ENCODE measurements at places on chromosomes 6 and 20. TPM values are rescaled to one million over a fixed set of nuclear protein-coding genes. Genes with fewer than 3 reads are reported as not detected.

C20orf141 gene
- polyA plus RNA-seq, result not detected

RPN2 gene
- polyA plus RNA-seq, result 215 TPM

C6orf52 gene
- polyA plus RNA-seq, result 1.9 TPM

MYBL2 gene
- 0.10 TPM for polyA plus RNA-seq

BPIFA1 gene
- polyA plus RNA-seq, result not detected

ASIP gene
- not detected for polyA plus RNA-seq

TTBK1 gene
- not detected for polyA plus RNA-seq

ZC2HC1B gene
- polyA plus RNA-seq, result not detected

HLA-DOA gene
- polyA plus RNA-seq, result 9.1 TPM

CTCFL gene
- polyA plus RNA-seq, result not detected

C20orf96 gene
- 9.3 TPM for polyA plus RNA-seq

GNMT gene
- polyA plus RNA-seq, result 0.17 TPM

- H3K27ac ChIP-seq, result no peak overlapping the region
- no peaks in the 10 kb centered on the region for H3K4me1 ChIP-seq
- H3K36me3 ChIP-seq, result no peaks in the 10 kb centered on the region
- no peaks in the 10 kb centered on the region for H3K27me3 ChIP-seq
Measured at GRCh38 chr20:8221887-8222419, 89.9 kb downstream of the PLCB1 start.

DNA sequence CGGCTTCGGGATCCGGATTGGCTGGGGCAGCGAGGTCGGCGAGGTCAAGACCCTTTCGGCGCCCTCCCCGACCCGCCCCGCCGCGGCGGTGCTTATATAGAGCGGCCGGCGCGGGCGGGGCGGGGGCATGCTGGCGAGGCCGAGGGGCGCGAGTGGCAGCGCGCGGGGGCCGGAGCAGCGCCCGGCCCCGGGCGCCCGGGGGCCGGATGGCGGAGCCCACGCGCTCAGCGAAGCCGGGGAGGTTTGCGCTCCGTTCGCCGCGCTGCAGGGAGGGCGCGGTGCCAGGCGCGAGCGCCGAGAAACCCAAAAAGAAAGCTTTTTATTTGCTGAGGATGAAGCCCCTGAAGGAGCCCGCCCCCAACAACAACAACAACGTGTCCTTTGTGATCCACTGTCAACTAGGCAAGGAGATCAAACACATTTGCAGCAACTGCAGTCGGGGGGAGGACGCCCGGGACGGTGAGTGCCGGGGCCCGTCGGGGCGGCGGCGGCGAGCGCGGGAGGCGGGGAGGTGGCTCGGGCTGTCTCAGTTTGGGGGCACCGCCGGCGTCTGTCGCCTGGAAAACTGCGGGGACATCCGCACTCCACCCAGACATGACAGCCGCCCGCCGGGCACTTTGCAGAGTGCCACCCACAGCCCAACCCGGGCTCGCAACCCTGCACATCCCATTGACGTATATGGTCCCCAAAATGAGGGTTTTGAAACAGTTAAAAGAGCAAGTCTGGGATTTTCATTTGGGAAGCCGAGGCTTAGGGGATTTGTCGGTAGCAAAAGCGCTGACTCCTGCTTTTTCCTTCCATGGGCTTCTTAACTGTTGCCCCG is 297.3 kb downstream of the PHACTR1 start:
- no peak for DNase-seq
- no peaks in the 10 kb centered on the region for H3K36me3 ChIP-seq

GRCh38 chr6:157143890-157144798 is 179.2 kb downstream of the TMEM242 start:
- H3K4me3 ChIP-seq, result no peak overlapping the region
- H3K27me3 ChIP-seq, result no peaks in the 10 kb centered on the region
- peaks cover 32% of the 10 kb centered on the region for H3K36me3 ChIP-seq
- no peaks in the 10 kb centered on the region for H3K4me1 ChIP-seq

GRCh38 chr20:34403908-34404307 is 40.8 kb downstream of the ITCH start:
- no peaks in the 10 kb centered on the region for H3K27me3 ChIP-seq
- H3K4me3 ChIP-seq, result no peak overlapping the region
- peaks cover 12% of the 10 kb centered on the region for H3K4me1 ChIP-seq
- peaks cover 61% of the 10 kb centered on the region for H3K36me3 ChIP-seq

- DNase-seq, result no peak
- H3K36me3 ChIP-seq, result no peaks in the 10 kb centered on the region
- no peak overlapping the region for H3K27ac ChIP-seq
- H3K4me1 ChIP-seq, result no peaks in the 10 kb centered on the region
Measured at GRCh38 chr6:122286512-122286911, 112.9 kb upstream of the HSF2 start.

DNA sequence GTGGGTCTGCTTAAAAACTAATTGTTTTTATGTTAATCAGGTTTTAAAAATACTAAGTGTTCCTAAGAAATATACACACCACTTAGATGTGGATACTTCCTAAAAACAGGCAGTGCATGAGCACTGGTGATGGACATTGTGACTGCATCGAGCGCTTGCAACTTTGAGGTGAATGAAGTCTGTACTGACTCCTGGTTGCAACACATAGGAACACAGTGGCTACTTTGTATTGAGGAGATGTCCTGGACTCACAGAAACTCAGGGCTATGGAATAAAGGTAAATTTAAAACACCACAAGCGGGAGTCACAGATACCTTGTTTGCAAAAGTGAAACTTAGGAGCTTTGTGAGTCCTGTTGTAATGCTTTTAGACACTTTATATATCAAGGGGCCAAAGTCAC is 55.6 kb upstream of the POLR1H start:
- peaks cover 54% of the 10 kb centered on the region for H3K27me3 ChIP-seq
- H3K36me3 ChIP-seq, result no peaks in the 10 kb centered on the region
- DNase-seq, result no peak
- no peak overlapping the region for H3K27ac ChIP-seq
- no peak overlapping the region for H3K4me3 ChIP-seq

DNA sequence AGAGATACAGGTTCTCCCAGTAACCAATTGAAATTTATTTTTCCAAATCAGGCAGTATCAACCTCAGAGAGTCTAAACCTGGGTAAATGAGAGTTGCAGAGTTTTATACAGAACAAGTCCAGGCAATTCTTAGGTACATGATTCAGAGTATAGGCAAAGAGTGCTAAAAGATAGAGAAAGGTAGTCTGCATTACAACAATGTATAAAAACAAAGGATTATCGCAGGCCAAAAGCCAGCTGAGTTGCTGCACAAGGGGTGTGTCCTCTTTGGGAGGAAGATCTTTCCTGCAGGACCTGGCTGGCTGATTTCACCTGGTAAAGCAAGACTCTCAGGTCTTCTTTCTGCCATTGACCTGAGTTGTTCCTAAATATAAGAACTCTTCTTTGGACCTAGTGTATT is 48.9 kb upstream of the ECHDC1 start:
- no peak overlapping the region for H3K27ac ChIP-seq
- no peaks in the 10 kb centered on the region for H3K4me1 ChIP-seq
- no peaks in the 10 kb centered on the region for H3K27me3 ChIP-seq

DNA sequence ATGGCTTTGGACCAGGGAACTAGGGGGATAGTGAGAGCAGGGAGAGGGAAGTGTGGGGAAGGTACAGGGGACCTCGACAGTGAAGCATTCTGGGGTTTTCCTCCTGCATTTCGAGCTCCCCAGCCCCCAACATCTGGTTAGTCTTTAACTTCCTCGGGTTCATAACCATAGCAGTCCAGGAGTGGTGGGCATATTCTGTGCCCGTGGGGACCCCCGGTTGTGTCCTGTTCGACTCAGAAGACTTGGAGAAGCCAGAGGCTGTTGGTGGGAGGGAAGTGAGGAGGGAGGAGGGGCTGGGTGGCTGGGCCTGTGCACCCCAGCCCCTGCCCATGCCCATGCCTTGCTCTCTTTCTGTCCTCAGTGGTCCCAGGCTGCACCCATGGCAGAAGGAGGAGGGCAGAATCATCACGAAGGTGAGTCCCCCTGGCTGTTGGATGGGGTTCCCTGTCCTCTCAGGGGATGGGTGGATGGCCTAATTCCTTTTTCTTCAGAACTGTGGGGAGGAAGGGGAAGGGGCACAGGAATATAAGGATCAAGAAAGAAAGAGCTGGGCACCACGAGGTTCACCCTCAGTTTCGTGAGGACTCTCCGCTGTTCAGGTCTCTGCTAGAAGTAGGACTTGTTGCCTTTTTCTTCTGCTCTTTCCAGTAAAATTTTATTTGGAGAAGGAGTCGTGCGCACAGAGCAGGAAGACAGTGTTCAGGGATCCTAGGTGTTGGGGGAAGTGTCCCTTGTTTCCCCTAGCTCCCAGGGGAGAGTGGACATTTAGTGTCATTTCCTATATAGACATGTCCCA is 4.2 kb downstream of the VEGFA start:
- H3K4me1 ChIP-seq, result peaks cover 48% of the 10 kb centered on the region
- H3K36me3 ChIP-seq, result peaks cover 23% of the 10 kb centered on the region
- no peaks in the 10 kb centered on the region for H3K27me3 ChIP-seq
- no peak for DNase-seq
- no peak overlapping the region for H3K27ac ChIP-seq

GRCh38 chr20:25543068-25543467 is 42.3 kb downstream of the NINL start:
- no peaks in the 10 kb centered on the region for H3K36me3 ChIP-seq
- no peak overlapping the region for H3K27ac ChIP-seq
- no peak overlapping the region for H3K4me3 ChIP-seq
- no peaks in the 10 kb centered on the region for H3K27me3 ChIP-seq

DNA sequence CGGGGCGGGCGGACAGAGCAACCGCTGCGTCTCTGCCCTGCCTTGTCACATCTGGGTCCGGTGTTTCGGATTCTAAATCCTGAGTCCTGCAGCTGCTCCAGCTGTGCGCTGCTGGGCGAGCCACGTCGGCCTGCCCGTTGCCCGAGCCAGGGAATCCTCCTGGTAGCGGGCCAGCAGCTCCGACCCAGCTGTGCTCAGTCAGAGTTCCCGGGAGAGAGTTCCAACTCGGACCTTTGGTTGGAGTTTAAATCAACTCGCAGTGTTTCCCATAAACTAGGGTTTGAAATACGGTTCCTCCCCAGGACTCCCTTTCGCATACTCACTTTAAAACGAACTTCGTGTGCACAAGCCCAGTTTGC is 315 bp upstream of the PDE10A start:
- no peak overlapping the region for H3K4me3 ChIP-seq
- no peak for DNase-seq
- H3K36me3 ChIP-seq, result no peaks in the 10 kb centered on the region

DNA sequence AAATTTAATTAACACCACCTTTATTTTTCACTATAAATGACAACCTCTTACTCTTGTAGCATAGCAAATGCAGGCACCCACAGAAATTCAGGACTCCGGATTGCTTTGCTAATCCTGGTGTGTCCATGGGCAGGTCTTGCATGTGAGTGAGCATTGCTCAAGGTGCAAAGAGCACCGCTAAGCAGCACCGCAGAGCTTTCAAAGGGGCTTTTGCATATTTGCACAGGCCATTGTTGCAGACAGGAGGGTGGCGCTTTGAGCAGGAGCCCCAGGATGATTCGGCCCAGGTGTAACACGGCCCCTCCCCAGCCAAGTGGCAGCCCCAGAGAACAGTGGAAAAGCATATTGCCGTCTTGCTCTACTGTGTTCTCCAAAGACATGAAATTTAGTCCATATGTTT is 293.2 kb downstream of the NRN1 start:
- H3K4me3 ChIP-seq, result no peak overlapping the region
- no peak overlapping the region for H3K27ac ChIP-seq
- H3K36me3 ChIP-seq, result no peaks in the 10 kb centered on the region
- DNase-seq, result no peak
- no peaks in the 10 kb centered on the region for H3K27me3 ChIP-seq

DNA sequence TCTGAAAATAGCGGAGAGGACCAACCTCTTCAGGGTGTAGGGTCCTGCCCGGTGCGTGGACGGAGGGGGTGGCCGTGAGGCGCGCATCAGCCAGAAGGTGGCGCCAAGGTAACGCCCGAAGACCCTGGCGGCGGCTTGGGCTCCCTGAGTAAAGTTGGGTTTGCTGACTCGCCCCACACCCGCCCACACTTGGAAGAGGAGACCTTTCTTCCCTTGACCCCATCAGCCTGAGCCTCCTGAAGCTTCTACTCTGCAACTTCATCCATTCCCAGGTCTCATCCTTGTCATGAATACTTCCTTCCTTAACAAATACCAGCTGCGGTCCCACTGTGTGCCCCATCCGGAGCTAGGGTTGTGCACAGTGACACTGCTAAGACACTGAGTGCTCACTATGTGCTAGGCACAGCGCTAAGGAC is 14.6 kb downstream of the CD40 start:
- no peaks in the 10 kb centered on the region for H3K4me1 ChIP-seq
- DNase-seq, result peak; percentile 58
- no peak overlapping the region for H3K27ac ChIP-seq
- H3K36me3 ChIP-seq, result no peaks in the 10 kb centered on the region
- peaks cover 7% of the 10 kb centered on the region for H3K27me3 ChIP-seq
- no peak overlapping the region for H3K4me3 ChIP-seq

DNA sequence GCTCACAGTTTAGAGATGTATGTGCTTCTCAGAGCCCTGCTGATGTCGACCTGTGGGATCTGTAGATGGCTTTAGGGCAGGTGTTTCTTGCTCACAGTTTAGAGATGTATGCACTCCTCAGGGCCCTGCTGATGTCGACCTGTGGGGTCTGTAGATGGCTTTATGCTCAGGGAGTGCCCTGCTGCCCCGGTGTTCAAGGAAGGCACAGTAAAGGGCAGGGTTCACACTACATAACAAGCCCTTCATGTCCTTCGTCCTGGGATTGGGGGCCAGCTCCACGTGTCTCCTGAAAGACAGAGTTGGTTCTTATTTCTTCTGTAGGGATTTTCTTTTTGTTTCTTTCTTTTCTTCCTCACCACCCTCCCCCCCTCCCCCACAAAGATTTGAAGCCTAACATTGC is 91.1 kb downstream of the SMOC2 start:
- no peak overlapping the region for H3K4me3 ChIP-seq
- DNase-seq, result no peak
- no peak overlapping the region for H3K27ac ChIP-seq
- H3K36me3 ChIP-seq, result no peaks in the 10 kb centered on the region
- H3K27me3 ChIP-seq, result no peaks in the 10 kb centered on the region
- no peaks in the 10 kb centered on the region for H3K4me1 ChIP-seq

GRCh38 chr6:167802339-167802738 is 24.4 kb upstream of the AFDN start:
- no peak overlapping the region for H3K4me3 ChIP-seq
- no peak overlapping the region for H3K27ac ChIP-seq

DNA sequence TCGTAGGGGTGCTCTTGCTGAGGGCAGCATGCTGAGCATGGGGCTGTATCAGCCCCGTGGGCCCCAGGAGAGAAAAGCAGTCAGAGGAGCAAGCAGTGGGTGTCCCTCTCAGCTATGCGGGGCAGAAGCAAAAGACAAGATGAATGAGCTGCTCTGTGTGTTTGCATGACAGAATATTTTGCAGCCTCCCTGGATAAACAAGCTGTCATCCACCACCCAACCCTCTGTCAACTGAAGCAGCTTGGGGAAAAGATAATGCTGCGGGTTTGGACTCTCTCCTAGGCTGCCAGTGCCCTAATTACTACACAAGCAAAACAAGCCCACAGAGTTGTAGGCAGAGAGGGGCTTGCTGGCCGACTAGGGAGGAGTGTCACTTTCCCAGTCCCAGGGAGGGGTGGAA is 82.3 kb upstream of the PTPRT start:
- H3K27me3 ChIP-seq, result no peaks in the 10 kb centered on the region
- no peaks in the 10 kb centered on the region for H3K4me1 ChIP-seq
- no peak for DNase-seq
- H3K4me3 ChIP-seq, result no peak overlapping the region

GRCh38 chr20:64188682-64189529 is 24.7 kb downstream of the MYT1 start:
- no peak overlapping the region for H3K4me3 ChIP-seq
- DNase-seq, result no peak
- no peak overlapping the region for H3K27ac ChIP-seq

All from CD14-positive monocyte (primary cell).